ENCODE measurements at places on chromosomes 6 and 20. TPM values are rescaled to one million over a fixed set of nuclear protein-coding genes. Genes with fewer than 3 reads are reported as not detected.

The CCN6 gene
- polyA plus RNA-seq = not detected

DNA sequence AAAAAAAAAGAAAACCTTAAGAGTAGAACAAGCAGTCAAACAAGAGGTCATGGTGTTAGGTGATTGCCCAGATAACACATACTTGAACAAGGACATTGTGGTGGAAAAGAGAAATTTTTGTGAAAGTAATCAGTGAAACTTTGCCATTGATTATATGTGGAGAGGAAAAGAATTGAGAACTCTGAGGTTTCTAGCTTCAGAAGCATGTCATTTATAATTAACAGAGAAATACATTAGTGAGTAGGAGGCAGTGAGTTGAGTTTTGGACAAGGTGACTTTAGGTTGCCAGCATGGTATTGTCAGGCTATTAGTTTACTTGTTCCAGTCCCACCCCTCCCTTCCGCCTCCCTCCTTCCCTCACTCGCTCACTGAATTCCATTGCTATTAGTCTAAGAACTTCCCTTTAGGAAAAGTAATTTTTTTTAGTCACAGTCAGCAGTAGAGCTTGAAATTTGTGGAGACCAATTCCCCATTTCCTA, 17.2 kb downstream of the TAB2 start:
- H3K36me3 ChIP-seq = no peaks in the 10 kb centered on the region
- no peaks in the 10 kb centered on the region for H3K27me3 ChIP-seq
- no peak overlapping the region for H3K27ac ChIP-seq

The CLIC5 gene
- 14.8 TPM for polyA plus RNA-seq

DNA sequence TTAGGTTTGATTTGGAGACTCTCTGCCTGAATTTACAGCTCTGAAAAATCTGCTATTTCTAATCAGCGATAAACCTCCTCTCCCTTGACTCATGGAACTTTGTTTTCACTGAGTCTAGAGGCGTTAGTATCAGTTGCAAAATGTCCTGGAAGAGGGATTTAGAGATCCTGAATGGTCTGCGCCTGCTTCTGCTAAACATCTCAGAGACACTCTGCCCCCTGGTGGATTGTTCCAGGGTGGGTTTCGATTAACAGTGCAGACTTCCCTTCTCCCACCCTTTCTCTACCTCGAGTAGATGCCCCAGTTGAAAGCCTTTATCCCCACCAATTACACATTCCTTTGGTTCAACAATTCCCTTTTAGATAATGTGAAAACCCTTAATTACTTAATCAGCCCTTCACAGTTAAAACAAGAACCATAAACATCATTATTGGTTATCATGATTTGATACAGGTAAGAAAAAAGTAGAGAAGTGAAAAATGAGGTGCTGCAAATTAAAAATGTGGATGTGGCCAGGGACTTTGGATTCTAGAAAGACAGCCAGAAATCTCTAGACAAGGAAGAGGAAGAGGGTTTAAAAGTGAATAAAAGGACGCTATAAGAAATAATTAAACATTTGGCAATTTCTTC, 5.5 kb downstream of the HTR1B start:
- no peaks in the 10 kb centered on the region for H3K36me3 ChIP-seq
- H3K27me3 ChIP-seq = no peaks in the 10 kb centered on the region
- DNase-seq = peak; percentile 84
- H3K27ac ChIP-seq = no peak overlapping the region
- H3K4me3 ChIP-seq = no peak overlapping the region

- H3K27ac ChIP-seq = no peak overlapping the region
- no peak for DNase-seq
- H3K4me1 ChIP-seq = no peaks in the 10 kb centered on the region
These were observed 62.7 kb downstream of the ANKS1A start for GRCh38 chr6:34951731-34952130.

- peaks cover 5% of the 10 kb centered on the region for H3K4me1 ChIP-seq
- DNase-seq = peak; percentile 66
- H3K27me3 ChIP-seq = no peaks in the 10 kb centered on the region
- no peak overlapping the region for H3K27ac ChIP-seq
- no peaks in the 10 kb centered on the region for H3K36me3 ChIP-seq
- no peak overlapping the region for H3K4me3 ChIP-seq
These were observed 14.9 kb upstream of the TTPAL start for GRCh38 chr20:44460795-44461141.

- no peaks in the 10 kb centered on the region for H3K36me3 ChIP-seq
- H3K27me3 ChIP-seq = no peaks in the 10 kb centered on the region
- no peak overlapping the region for H3K27ac ChIP-seq
- no peak for DNase-seq
- no peaks in the 10 kb centered on the region for H3K4me1 ChIP-seq
- no peak overlapping the region for H3K4me3 ChIP-seq
These were observed 47.6 kb downstream of the CEBPB start for GRCh38 chr20:50238081-50238800.
